ENCODE measurements at places on chromosomes 3 and 15.

DNA sequence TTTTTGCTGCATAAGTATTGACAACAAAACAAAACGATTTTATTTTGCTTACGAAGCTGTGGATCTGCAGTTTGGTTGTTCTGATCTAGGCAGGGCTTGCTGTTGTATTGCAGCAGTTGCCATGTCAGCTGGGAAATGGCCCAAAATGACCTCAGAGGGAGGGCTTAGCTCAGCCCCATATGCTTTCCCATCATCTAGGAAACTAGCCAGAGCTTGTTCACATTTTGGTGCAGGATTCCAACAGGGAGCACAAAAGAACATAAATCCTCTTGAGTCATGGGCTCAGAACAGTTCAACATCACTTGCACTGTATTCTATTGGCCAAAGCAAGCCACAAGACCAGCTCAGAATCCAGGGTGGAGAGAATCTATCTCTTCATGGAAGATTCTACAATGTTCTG is 42.2 kb upstream of the ROBO2 start:
- DNase-seq = no peak

- DNase-seq = no peak
Measured at GRCh38 chr3:134918441-134918840, 123.4 kb downstream of the EPHB1 start.

DNA sequence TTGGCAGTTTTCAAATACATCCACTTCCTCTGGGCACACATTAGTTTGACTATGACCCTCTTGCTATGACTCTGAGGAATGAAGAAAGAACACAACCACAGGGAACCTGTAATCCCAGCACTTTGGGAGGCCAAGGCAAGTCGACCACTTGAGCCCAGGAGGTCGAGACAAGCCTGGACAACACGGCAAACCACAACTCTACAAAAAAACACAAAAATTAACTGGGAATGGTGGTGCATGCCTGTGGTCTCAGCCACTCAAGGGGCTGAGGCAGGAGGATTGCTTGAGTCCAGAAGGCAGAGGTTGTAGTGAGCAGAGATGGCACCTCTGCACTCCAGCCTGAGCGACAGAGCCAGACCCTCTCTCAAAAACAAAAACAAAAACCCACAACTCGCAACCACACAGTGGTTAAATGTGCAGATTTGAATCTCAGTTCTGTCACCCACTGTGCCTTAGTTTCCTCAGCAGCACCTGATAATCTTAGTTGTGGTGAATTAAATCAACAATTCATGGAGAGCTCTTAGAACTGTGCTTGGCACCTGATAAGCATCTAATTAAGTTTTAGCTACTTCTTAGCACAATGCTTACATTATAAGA is 65.7 kb downstream of the MYLK start:
- DNase-seq = no peak

GRCh38 chr3:152350139-152350538 is 81.4 kb downstream of the MBNL1 start:
- no peak for DNase-seq

DNA sequence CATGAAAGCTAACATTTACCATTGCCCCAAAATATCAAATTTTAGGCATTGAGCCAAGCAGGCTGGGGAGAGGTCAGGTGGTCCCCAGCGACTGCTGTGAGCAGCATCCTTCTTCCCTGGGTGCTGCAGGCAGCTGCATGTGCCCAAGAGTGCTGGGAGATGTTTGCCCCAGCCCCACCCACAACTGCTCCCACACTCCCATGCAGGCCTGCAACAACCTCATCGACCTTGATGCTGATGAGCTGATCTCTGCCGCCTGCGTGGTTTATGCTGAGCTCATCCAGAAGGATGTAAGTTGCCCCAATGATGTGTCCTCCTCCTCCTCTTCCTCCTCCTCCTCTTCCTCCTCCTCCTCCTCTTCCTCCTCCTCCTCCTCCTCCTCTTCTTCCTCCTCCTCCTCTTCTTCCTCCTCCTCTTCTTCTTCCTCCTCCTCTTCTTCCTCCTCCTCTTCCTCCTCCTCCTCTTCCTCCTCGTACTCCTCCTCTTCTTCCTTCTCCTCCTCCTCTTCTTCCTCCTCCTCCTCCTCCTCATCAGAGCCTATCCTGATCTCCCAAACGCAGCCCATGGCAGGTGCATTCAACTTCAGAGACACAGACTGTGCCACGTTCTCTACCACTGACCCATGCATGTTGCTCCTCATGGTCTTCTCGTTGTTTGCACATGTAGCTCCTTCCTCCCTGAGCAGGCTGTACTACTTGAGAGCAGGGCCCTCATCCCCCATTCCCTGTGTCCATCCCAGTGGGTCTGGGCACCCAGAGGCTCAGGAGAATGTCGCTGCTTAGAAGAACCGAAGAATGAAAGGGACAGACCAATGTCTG is 15.1 kb downstream of the TBC1D21 start:
- no peak for DNase-seq

- DNase-seq = no peak
Measured at GRCh38 chr15:39819533-39819932, 36.9 kb upstream of the FSIP1 start.

DNA sequence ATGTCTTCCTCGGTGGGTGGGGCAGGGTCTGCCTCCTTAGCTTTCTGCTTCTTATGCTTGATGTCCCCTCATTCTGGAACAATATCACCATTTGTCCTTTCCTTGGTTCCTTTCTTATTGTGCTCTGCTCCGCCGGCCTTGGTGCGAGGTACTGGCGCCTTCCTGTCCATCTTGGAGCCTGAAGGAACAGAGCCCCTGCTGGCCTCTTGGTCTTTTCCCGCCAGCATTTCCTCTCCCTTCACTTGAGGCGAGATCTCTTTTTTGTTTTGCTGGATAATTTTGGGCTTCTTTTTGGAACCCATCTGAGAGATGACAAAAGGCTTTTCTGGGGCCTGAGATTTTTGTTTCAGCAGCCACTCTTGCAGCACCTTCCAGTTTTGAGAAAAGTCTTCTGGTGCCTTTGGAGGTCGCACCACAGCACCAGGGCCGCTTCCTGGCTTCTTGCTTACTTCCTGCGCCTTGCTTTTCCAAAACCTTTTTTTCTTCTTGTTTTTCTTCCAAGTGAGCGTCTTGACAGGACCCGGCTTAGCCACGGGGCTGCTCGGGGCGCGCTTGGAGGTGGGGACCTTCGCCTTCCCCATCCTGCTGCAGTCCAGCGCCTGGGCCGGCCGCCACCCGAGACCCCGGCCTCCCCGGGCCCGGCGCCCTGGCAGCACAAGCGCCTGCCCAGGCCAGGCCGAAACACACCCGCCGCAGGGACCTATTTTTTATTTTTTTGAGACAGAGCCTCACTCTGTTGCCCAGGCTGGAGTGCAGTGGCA is 127.1 kb downstream of the KLF13 start:
- DNase-seq = no peak

GRCh38 chr3:167773584-167773983 is 38.1 kb downstream of the SERPINI1 start:
- no peak for DNase-seq

DNA sequence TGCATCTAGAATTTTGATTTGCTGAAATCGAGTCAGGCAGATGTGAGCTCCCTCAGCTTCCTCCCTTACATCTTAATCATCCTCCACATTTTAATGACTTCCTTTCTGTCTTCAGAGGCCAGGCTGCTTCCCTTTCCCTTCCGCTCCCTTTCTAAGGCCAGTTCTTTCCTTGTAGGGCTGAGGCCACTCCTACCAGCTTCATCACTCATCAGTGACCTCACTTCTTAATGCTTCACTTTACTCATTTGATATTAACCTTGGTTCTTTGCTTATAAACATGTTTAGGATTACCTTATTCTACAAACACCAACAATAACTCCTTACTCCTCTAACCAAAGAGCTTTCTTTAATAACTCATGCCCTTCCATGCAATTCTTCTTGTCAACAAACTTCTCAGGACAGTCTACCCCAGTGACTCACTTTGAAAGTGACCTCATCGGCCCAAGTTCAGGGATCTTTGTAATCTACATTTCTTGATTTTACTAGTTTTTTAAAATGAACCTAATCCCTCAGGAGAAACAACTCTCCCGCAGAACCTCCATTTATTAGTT is 23.9 kb downstream of the ILDR1 start:
- DNase-seq = no peak

DNA sequence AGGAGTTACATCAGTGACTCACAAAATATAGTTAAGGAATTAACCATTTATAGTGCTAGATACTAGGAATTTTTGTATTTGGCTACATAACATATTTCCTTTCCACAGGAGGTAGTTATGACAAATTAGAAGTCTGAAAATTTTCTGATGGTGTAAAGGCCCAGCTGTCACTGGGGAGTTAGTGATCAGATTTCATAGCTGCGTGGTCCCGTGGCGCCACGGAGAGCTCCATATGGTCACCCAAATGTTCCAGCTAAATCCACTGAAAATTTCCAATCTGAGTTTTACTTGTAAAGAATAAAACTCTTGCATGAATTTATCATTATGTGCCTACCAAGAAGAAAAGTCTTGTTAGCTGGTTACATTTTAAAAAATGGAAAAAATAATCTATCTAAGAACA is 368.9 kb upstream of the PLSCR5 start:
- DNase-seq = no peak

DNA sequence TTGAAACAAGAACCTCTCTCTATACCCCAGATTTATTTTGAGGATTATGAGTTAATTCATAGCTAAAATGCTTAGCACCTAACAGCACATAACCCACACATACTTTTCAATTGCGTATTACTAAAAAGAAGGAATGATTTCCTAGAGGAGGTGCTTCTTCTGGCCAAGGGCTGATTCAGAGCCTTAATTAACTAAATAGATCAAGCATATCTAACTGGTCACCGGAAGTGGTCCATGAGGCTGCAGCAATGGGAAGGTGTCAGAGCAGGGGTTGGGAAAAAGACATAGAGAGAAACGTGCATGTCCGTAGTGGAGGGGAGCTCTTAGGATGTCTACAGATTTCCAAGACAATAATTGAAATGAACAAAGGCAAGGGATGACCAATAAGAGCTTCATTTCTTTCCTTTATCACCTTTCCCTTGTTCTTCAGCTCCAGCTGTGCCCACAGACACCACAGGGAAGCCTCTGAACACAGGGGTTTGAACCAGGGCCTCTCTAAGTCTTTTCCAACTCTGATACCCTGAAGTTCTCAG is 467 bp downstream of the HGD start:
- no peak for DNase-seq

- no peak for DNase-seq
Measured at GRCh38 chr3:187281191-187281714, 10.3 kb downstream of the MASP1 start.

- no peak for DNase-seq
Measured at GRCh38 chr3:186361762-186362536, at the start of gene DGKG. Gene DGKG (minus strand): TSS chr3:186362234. CDS start chr3:186320459, 41,775 bp downstream.

DNA sequence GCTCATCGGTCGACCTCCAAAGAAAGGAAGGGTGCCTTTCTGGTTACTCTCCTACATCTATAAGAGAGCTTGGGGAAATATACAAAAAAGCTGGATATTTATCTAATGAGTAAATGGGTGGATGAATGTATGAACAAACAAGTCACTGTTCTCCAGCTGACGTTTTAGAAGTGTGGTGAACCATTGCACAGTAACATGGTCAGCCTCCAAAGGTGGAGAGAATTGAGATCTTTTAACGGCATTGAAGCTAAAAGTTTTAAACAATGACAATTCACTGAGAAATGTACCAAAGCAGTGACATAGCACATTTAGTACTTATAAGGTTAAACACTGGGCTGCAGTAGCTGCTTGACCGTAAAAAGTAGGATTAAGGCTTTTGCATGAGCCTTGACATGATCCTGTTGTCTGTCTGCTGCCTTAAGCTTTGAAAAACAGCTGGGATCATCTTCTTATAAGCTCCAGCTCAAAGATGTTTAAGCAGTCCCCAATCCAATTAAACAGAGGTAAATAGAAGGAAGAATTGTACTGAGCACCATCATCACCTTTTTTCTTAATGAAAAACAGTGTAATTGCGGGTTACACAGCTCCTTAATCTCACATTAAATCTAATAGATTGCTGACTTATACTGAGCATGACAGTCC is 222.9 kb downstream of the WDR72 start:
- DNase-seq = no peak

GRCh38 chr3:139020036-139020867 is 474 bp downstream of the PRR23B start:
- DNase-seq = no peak

DNA sequence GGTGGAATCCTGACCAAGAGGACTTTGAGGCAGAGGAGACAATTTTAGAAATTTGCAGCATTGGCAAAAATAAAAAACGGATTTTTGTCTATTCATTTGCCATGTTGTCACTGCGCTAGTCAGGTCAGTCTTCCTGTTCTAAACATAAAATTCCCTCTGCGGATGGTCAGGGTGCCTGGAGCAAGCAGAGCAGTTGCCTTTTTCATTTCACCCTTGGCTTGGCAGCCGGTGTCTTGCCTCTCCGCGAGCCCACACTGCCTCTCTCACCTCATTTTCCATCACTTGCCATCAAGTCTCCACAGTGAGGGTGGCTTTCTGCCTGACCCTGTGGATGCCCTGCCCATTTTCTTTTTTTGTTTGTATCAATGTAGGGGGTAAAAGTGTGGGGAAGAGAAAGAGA is 396.1 kb downstream of the LRTM1 start:
- no peak for DNase-seq

DNA sequence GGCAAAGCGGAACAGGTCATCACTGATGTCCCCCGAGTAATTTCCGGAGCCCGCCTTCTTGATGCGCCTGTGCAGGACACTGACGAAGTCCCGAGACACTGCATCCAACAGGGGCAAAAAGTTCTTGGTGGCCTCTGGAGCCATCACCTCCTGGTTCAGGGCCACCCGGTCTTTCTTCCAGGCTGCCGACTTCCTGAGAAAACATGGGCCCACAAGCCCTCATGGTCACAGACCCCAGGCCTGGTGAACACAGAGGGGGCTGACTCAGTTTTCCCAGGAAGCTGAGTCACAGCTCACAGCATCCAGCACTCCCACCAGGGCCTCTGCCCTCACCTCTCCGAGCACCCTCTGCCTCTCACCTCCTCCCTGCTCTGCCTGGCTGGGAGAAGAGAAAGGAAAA is 22.4 kb downstream of the CYP11A1 start:
- no peak for DNase-seq

DNA sequence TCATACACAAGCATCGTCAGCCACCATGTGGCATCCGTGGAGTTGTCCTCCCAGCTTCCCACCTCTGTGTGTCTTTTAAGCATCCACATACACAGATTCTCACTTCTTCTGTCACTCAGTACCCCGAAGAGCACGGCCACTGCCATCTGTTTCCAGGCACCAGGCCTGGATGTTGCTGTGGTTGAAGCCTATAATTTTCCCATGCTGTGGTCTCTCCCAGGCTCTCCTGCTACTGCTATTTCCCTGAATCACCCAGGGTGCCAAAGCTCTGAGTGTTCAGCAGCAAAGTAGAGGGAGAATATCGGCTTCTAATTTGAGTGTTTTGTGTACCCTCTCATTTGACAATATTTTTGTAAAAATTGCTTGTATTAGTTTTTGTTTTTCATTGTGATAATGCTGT is 265.7 kb downstream of the DIPK2A start:
- DNase-seq = no peak

GRCh38 chr15:75646944-75647364 is 758 bp upstream of the SNX33 start:
- DNase-seq = no peak

GRCh38 chr15:38868326-38869114 is 303.9 kb upstream of the RASGRP1 start:
- no peak for DNase-seq

DNA sequence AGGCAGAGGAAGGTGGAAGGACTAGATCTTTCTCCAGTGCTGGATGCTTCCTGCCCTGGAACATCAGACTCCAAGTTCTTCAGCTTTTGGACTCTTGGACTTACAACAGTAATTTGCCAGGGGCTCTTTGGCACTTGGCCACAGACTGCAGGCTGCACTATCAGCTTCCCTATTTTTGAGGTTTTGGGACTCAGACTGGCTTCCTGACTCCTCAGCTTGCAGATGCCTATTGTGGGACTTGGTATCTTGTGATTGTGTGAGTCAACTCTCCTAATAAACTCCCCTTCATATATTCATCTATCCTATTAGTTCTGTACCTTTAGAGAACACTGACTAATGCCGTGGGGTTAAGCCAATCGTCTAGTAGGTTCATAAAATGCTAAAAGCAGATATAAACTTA is 8.8 kb upstream of the B3GNT5 start:
- DNase-seq = no peak

All from NCI-H2081 treated with DMSO at 0.1 percent for 48 hours (cell line).